ENCODE measurements at places on chromosomes 7 and 10. TPM values are rescaled to one million over a fixed set of nuclear protein-coding genes. Genes with fewer than 3 reads are reported as not detected.

- H3K4me3 ChIP-seq = no peak overlapping the region
- H3K4me1 ChIP-seq = no peaks in the 10 kb centered on the region
- H3K27me3 ChIP-seq = no peaks in the 10 kb centered on the region
- H3K36me3 ChIP-seq = no peaks in the 10 kb centered on the region
Measured at GRCh38 chr10:108791794-108792474, 1131.4 kb downstream of the XPNPEP1 start.

GRCh38 chr7:32400676-32401075 lies 89.5 kb downstream of the LSM5 start:
- H3K27ac ChIP-seq = no peak overlapping the region
- no peaks in the 10 kb centered on the region for H3K4me1 ChIP-seq
- H3K4me3 ChIP-seq = no peak overlapping the region
- no peak for DNase-seq

GRCh38 chr10:101050208-101051069 lies 11.3 kb upstream of the KAZALD1 start:
- no peaks in the 10 kb centered on the region for H3K36me3 ChIP-seq
- peak; percentile 72 for DNase-seq
- peaks cover 10% of the 10 kb centered on the region for H3K4me1 ChIP-seq
- H3K27me3 ChIP-seq = peaks cover 25% of the 10 kb centered on the region
- H3K27ac ChIP-seq = no peak overlapping the region

- H3K27me3 ChIP-seq = no peaks in the 10 kb centered on the region
- no peak for DNase-seq
- H3K4me3 ChIP-seq = no peak overlapping the region
- H3K36me3 ChIP-seq = no peaks in the 10 kb centered on the region
Measured at GRCh38 chr7:5457245-5457735, 33.7 kb upstream of the TNRC18 start.

- peaks cover 23% of the 10 kb centered on the region for H3K36me3 ChIP-seq
- H3K4me1 ChIP-seq = no peaks in the 10 kb centered on the region
- H3K27me3 ChIP-seq = no peaks in the 10 kb centered on the region
- no peak for DNase-seq
- H3K4me3 ChIP-seq = no peak overlapping the region
Measured at GRCh38 chr10:24501056-24501711, 222.5 kb downstream of the ARHGAP21 start.

The TSPAN13 gene
- 9.7 TPM for total RNA-seq

The SLC35B4 gene
- 4.8 TPM for total RNA-seq

GRCh38 chr7:33156441-33156840 lies 27.1 kb downstream of the BBS9 start:
- no peaks in the 10 kb centered on the region for H3K36me3 ChIP-seq
- no peaks in the 10 kb centered on the region for H3K4me1 ChIP-seq
- no peak overlapping the region for H3K4me3 ChIP-seq
- DNase-seq = no peak
- no peak overlapping the region for H3K27ac ChIP-seq
- no peaks in the 10 kb centered on the region for H3K27me3 ChIP-seq

GRCh38 chr10:101995451-101996063 lies 60.4 kb downstream of the ARMH3 start:
- H3K4me1 ChIP-seq = peaks cover 11% of the 10 kb centered on the region
- DNase-seq = no peak
- H3K27ac ChIP-seq = no peak overlapping the region
- no peak overlapping the region for H3K4me3 ChIP-seq
- H3K27me3 ChIP-seq = no peaks in the 10 kb centered on the region

The WDR86 gene
- 1.6 TPM for total RNA-seq

DNA sequence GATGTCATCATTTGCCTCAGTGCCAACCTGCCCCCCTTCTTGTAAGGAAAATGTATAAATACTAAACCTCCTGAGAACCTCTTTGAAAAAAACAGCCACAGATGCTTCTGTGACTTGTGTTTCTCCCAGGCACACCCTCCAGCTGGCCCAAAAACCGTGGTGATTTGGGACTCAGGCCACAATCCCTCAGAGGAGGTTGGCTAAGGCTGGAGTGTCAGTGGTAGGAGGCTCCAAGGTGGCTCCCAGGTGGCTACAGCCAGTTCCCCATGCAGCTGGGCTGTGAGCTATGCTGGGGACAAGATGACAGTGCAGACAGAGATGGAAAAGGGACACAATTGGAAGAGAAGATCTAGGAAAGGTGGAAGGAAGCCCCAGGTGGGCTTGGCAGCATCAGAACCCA lies 104.7 kb downstream of the CPXM2 start:
- no peaks in the 10 kb centered on the region for H3K4me1 ChIP-seq
- DNase-seq = no peak
- H3K27me3 ChIP-seq = no peaks in the 10 kb centered on the region
- H3K27ac ChIP-seq = no peak overlapping the region

The PLAC9 gene
- 36.3 TPM for total RNA-seq

The NUTM2E gene
- not detected for total RNA-seq

GRCh38 chr10:90087197-90088023 lies 386.0 kb downstream of the KIF20B start:
- no peak overlapping the region for H3K27ac ChIP-seq
- no peaks in the 10 kb centered on the region for H3K36me3 ChIP-seq
- DNase-seq = no peak
- H3K4me1 ChIP-seq = no peaks in the 10 kb centered on the region

The SEMA4G gene
- 3.4 TPM for total RNA-seq

DNA sequence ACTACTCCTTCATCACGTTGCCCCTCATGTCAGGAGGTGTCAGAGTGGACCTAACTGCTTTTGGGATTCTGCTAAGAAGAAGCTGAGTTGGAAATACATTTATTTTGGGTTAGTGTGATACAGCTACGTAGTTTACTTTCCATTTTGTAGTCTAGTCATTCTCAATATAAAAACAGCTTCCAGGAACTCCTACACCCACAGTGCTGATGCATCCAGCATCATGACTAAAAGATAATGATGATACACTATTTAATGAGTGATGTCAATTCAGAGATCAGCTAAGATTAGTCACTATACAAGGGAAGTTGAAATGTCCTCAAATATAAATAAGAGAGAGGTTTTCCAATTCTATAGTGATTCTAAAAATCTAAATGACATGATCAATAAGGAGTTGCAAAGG lies 264.2 kb upstream of the SLC26A5 start:
- DNase-seq = no peak
- no peak overlapping the region for H3K27ac ChIP-seq
- no peaks in the 10 kb centered on the region for H3K4me1 ChIP-seq
- H3K27me3 ChIP-seq = no peaks in the 10 kb centered on the region
- H3K36me3 ChIP-seq = no peaks in the 10 kb centered on the region

The FOXI2 gene
- total RNA-seq = not detected

DNA sequence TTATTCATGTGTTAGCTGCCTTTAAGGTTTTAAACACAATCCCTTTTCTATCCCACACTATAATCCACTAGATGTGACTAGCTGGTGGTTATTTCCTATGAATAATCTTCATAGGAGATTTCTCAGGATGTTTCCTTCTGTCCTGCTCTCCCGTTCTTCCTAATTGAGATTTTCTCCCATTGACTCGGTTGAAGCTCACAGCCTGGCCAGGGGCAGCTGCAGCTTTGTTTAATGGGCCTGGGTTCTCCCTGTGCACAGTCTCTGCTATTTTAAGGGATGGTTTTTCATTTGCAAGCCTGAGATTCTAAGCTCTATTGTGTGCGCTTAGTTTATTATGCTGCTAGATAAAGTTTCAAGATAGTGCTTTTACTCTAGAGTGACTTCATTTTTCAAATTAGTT lies 283.4 kb upstream of the AOAH start:
- DNase-seq = no peak
- no peaks in the 10 kb centered on the region for H3K36me3 ChIP-seq
- no peaks in the 10 kb centered on the region for H3K27me3 ChIP-seq
- H3K4me1 ChIP-seq = no peaks in the 10 kb centered on the region

- H3K27ac ChIP-seq = no peak overlapping the region
- DNase-seq = no peak
- H3K4me1 ChIP-seq = no peaks in the 10 kb centered on the region
- no peaks in the 10 kb centered on the region for H3K36me3 ChIP-seq
Measured at GRCh38 chr10:106106114-106106513, 1058.4 kb downstream of the SORCS1 start.

GRCh38 chr7:2034291-2035201 lies 198.2 kb downstream of the MAD1L1 start:
- H3K27me3 ChIP-seq = no peaks in the 10 kb centered on the region
- no peak overlapping the region for H3K4me3 ChIP-seq
- no peak for DNase-seq
- no peaks in the 10 kb centered on the region for H3K4me1 ChIP-seq

The SMKR1 gene
- not detected for total RNA-seq

GRCh38 chr10:26573674-26574073 lies 123.8 kb upstream of the PDSS1 start:
- H3K27ac ChIP-seq = no peak overlapping the region
- H3K36me3 ChIP-seq = no peaks in the 10 kb centered on the region
- DNase-seq = no peak
- H3K4me1 ChIP-seq = no peaks in the 10 kb centered on the region
- H3K27me3 ChIP-seq = no peaks in the 10 kb centered on the region

GRCh38 chr7:46011059-46011458 lies 90.0 kb upstream of the IGFBP3 start:
- no peaks in the 10 kb centered on the region for H3K36me3 ChIP-seq
- no peak for DNase-seq
- no peak overlapping the region for H3K4me3 ChIP-seq
- H3K4me1 ChIP-seq = no peaks in the 10 kb centered on the region
- no peak overlapping the region for H3K27ac ChIP-seq
- H3K27me3 ChIP-seq = no peaks in the 10 kb centered on the region

- H3K36me3 ChIP-seq = no peaks in the 10 kb centered on the region
- no peak overlapping the region for H3K4me3 ChIP-seq
- H3K27me3 ChIP-seq = no peaks in the 10 kb centered on the region
- DNase-seq = no peak
- no peaks in the 10 kb centered on the region for H3K4me1 ChIP-seq
Measured at GRCh38 chr10:18497806-18498369, 153.5 kb downstream of the NSUN6 start.

The PTPRN2 gene
- total RNA-seq = 2.6 TPM

- H3K27me3 ChIP-seq = no peaks in the 10 kb centered on the region
- no peak overlapping the region for H3K4me3 ChIP-seq
- no peak for DNase-seq
- H3K27ac ChIP-seq = no peak overlapping the region
- H3K36me3 ChIP-seq = no peaks in the 10 kb centered on the region
- H3K4me1 ChIP-seq = no peaks in the 10 kb centered on the region
Measured at GRCh38 chr10:32454148-32454547, 8.2 kb downstream of the CCDC7 start.

The CPN1 gene
- total RNA-seq = not detected

DNA sequence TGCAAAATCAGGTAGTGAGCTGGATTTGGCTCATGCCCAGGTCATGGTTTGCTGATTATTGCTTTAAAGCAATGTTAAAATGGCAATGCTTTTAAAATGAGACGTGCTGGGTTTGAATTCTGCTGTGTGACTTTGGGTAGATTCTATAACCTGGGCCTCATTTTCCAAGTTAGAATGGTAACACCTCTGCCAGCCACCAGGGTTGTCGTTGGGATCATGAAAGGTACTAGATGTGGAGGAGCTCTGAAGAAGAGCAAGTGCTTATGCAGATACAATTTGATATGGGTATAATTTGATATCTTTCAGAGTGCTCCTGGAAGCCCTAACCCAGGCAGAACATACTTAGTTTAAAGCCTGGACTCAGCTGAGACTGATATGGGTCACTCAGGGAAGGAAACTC lies 60.0 kb downstream of the EVX1 start:
- no peak overlapping the region for H3K4me3 ChIP-seq
- no peaks in the 10 kb centered on the region for H3K4me1 ChIP-seq
- H3K27me3 ChIP-seq = no peaks in the 10 kb centered on the region
- H3K27ac ChIP-seq = no peak overlapping the region
- DNase-seq = no peak
- H3K36me3 ChIP-seq = no peaks in the 10 kb centered on the region

The IDE gene
- 20.3 TPM for total RNA-seq

- DNase-seq = no peak
- no peak overlapping the region for H3K4me3 ChIP-seq
- H3K36me3 ChIP-seq = no peaks in the 10 kb centered on the region
- no peak overlapping the region for H3K27ac ChIP-seq
- no peaks in the 10 kb centered on the region for H3K4me1 ChIP-seq
Measured at GRCh38 chr10:24849501-24850299, 102.7 kb downstream of the PRTFDC1 start.

All from right atrium auricular region (tissue), 2 donors.